Kasumi-1 (cell line): ENCODE measurements at places on chromosomes 1 and 21.
A peak's percentile ranks its signal among the peaks of the same experiment; 100 is the strongest.

DNA sequence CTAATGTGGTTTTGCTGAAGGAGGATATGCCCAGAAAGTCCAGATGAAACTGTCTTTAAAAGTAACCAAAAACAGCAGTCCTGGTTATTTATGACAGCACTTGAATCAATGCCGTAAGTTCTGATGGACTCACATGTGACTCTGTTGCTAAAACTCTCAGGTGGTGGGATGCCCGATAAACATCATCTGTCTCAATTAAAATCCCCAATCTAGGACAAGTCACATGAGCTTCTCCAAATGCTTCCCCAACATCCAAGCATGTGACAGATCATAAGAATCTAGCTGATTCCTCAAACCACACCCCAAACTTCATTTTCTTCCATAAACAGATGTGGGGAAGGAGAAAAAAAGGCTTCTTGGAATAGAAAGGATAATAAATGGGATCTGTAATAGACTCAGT lies 786 bp upstream of the CTSK start:
- DNase-seq = no peak

DNA sequence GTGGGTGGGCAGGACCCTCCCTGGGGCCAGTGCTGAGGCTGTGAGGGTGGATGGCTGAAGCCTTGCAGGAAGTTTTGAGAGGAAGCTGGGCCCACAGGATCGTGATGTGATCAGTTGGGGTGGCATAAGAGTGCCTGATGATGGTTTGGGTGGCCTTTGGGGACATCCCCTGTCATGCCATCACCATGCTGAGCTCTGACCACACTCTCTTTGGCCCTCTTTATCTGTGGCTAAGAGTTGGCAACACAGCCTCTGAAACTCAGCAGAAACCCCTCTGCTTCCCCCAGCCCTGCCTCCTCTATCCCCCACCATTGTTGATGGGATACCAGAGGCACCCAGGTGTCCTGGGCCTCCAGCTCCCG lies 19.8 kb downstream of the MIIP start:
- no peak for DNase-seq

DNA sequence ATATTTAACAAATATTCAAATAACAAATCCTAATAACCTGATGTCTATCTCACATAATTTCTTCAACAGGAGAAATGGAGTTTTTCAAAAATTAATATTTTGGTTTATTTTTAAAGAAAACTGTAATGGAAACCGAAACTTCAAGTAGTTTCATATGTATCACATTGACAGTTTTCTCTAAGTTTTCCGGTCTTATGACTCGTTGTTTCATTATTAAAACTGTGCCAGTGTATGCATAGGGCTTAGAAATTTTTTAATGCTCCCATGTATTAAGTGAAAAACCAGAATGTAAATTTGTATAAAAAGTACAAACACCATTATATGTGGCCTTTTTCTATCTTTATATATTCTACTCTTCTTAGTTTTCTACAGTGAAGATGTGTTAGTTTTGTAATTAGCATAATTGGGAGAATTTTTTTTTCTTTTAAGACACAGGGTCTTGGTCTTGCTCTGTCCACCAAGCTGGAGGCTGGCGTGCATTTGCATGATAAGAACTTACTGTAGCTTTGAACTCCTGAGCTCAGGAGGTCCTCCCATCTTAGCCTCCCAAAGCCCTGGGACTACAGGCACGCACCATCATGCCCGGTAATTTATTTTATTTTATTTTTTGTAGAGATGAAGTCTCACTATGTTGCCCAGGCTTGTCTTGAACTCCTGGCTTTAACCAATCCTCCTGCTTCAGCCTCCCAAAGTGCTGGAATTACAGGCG lies 43.9 kb upstream of the SAMSN1 start:
- DNase-seq = no peak

DNA sequence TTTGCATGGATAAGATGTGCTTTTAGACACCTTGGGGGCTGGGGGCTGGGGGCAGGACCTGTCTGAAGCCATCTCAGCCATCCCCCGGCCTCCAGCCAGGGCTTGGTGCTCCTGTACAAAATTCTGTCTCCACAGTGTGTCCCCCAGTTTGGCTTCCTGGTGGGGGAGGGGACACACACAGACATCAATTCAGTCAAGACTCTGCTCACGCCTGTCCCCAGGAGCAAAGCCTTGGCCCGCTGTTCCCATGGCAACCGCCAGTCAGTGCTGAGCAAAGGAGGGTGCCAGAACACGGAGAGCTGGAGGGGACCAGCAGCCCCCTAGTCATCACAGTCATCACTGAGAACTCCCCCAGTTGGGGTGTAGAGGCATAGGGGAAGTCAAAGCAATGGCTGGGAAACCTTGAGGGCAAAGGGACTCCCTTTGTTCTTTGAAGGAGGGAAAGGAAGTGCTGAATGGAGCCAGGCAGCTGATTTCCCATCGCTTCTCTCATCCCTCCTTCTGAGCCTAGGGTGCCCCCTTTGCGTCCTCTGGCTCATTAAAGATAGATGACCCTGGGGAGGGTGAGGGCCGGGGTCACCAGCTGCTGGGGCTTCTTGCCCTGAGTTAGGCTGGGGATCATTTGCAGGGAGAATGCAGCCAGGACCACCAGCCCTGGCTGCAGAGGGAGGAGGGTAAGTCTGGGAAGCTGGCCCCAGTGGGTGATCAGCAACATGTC lies 134.9 kb upstream of the IPO9 start:
- no peak for DNase-seq

GRCh38 chr1:171972846-171973245 lies 131.5 kb downstream of the DNM3 start:
- DNase-seq = no peak

DNA sequence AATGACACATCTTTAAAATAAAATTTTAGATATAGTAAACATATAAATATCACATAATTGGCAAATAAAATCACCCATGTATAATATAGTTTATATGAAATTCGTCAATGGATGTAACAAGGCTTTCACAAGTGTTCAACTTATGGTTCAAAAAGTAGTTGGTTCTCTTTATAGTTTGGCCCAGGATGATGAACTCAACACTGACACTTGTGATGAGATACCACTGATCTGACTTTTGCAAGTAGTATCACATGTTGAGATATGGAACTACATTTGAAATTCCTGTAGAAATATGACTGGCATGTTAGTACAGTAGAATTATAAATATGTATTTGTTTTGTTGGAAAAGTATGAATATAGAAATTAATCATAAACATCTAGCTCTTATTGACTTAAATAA lies 1.8 kb downstream of the TNNI3K start:
- no peak for DNase-seq

DNA sequence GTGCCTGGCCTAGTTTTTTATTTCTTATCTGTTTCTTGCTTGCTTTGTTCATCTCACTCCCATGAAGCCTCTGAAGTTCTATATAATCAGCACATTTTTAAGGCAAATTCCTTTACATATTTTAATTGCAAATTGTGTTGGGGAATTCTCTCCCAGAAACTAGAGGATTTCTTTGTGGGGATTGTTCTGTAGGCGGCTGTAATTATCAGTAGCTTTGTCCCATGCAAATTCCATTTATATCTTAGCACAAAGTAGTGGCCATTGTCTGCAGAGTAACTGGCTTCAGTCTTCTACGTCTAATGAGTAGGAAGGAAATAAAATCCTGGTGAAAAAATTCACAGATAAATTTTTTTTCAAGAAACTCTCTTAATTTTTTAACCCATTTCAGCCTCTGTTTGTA lies 35.7 kb downstream of the CLEC20A start:
- DNase-seq = no peak

GRCh38 chr1:76868154-76868882 lies 1.0 kb downstream of the ST6GALNAC5 start:
- peak; percentile 9 for DNase-seq

- DNase-seq = no peak
These were observed 723.5 kb upstream of the ADAMTS5 start for GRCh38 chr21:27690426-27690825.

GRCh38 chr21:37365517-37366481 lies 774 bp upstream of the DYRK1A start:
- DNase-seq = peak; percentile 73

DNA sequence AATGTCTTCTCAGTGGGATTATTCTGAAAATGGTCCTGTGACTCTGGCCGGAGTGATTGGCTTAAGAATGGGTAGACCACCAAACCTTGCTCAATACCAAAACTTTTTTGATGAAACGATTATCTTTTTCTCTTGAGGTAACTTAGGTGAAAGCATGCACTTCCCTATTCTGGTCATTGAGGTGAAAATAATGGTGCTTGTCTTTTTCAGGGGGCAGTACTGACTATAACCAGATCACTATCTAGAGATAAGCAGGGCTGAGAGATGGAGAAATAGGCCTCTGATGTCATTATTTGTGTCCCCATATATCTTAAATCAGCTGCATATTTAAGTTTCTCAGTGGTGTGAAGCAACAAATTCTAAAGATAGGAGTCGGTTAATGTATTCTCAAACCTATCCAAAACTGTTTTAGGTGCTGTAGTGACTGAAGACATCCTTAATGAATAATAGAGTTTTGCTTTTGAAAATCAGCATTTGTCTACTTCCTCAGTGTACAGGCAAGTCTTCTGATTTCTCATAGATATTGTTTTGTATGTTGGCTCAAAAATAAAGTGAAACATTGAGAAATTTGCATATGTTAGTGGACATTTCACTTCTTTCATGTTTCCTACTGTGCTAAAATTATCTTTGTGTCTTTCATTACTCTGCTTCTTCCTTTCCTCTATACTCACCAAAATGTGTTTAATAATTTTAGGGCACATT lies 735.3 kb upstream of the ADGRL4 start:
- DNase-seq = no peak

- no peak for DNase-seq
These were observed 117.7 kb downstream of the LACTBL1 start for GRCh38 chr1:22854688-22855565.

- no peak for DNase-seq
These were observed 8.0 kb downstream of the BATF3 start for GRCh38 chr1:212691561-212692071.

- no peak for DNase-seq
These were observed 125.8 kb downstream of the CTH start for GRCh38 chr1:70536708-70537366.

- DNase-seq = no peak
These were observed 28.9 kb upstream of the GPR137B start for GRCh38 chr1:236113324-236114032.

DNA sequence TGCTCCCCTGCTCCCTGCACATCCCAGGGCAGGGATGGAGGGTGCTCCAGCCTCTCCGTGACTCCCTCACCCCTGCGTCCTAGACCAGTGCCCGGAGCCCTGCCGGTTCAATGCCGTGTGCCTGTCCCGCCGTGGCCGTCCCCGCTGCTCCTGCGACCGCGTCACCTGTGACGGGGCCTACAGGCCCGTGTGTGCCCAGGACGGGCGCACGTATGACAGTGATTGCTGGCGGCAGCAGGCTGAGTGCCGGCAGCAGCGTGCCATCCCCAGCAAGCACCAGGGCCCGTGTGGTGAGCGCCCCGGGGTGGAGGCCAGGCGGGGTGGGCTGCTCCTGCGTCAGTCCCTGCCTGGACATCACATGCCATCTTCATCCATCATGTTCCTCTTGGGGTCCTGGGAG lies 22.0 kb downstream of the AGRN start:
- DNase-seq = no peak

- DNase-seq = peak; percentile 17
These were observed 60.5 kb downstream of the TESK2 start for GRCh38 chr1:45430490-45430889.
